NCI-H2081 treated with DMSO at 0.1 percent for 48 hours (cell line): ENCODE measurements at places on chromosomes 7 and 10.

DNA sequence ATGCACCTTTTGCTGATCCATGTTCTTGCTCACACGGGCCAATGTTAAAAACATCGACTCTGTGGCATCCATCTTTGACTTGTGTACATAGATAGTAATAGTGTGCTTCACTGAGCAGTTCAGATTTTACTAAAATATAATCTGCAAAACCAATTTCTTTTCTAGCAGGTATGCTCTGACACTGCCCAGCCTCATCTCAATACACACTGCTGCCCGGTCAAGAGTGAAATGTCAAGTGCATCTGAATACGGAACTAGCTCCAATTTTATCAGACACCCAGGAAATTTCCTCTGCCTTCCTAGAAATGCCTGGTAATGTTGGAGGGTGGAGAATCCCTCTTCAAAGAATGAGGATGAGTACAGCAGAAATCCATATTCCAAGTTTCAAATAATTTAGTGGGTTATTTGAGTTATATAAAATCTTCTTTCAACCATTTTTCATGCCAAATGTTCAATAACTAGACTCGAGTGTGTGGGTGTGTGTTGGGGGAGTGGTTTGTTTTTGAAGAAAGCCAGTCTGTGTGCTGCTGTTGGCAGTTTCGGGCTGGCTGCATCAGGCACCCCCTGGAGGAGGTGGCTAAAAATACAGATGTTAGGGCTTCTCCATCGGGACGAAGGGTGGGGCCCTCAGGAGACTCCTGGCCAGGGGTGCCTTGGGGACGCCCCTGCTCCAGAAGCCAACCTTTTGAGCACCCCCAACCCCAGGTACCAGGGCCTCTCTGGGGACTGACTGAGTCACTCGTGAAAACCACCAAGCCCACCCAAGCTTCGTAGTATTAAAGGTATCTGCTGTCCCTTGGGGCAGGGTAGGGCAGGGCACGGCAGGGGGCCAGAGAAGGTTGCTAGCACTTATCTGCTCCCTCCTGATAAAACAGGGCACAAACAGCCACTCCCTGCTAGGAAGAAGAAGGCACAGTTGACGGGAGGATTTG is 15.4 kb downstream of the CTBP2 start:
- no peak for DNase-seq

DNA sequence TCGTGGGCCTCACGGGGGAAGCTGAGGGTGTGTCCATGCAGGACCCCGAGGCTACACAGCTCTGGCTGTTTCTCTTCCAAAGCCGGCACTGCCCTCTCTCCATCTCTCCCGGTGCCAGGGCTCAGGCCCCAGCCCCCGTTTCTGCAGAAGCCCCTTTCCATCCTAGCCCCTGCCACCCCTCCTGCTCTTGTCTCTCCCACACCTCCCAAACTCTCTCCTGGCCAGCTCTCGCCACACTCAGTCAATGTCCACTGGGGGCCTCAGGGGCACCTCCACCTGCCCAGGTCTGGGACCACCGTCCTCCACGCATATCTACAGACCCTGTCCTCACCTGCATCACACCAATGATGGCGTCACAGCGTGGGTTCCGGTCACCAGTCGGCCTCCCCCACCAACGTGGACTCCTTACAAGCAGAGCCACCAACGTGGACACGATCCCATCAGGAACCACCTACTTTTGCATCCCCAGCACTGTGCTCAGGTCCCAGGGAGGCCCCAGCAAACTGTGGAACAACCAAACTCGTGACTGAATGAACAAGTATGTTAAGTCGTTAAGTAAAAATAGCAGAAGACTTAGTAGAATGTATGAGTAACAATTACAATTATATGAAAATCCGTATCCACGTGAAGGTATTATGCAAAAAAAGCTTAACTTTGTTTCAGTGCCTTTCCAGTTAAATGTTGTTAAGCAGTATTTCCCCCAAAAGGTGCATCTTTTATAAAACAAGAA is 38.4 kb downstream of the DIP2C start:
- DNase-seq, result no peak

- DNase-seq, result no peak
Observed at GRCh38 chr10:100743626-100744135, 1.7 kb upstream of the PAX2 start.

DNA sequence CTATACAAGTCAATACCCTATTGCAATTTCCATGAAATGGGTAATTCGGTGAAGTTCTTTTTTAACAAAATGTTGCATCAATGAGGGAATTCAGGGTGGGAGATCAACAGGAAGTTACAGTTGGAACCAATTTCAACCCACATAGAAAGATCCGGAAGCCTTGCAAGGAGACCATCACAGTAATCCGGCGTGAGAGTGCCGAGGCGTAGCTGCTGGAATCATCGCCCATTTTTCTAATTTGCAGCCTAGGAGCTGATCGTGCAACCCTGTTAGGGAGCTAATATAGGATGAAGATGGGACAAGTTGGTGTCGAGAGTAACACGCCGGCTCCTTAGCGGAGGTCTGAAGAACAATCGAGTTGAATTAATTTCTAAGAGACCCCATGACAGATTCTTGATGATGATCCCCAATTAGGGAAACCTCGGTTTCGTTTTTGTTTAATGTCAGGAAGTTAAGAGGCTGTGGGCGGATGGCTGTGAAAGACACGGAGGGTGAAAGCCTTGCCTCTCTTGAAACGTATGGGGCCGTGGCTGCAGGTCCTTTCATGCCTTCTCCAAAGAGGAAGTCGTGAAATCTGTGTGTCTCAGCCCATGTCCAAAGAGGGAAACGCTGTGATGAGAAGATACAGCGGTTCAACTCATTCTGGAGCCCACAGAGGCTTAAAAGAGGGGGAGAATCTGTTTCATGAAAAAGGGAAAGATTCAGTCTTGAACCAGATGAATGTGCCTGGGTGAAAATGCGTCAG is 51.2 kb upstream of the CARD11 start:
- no peak for DNase-seq

- DNase-seq, result no peak
Observed at GRCh38 chr7:115145512-115145911, 223.6 kb downstream of the MDFIC start.

- no peak for DNase-seq
Observed at GRCh38 chr10:73647211-73647874, 6.1 kb upstream of the MYOZ1 start.

GRCh38 chr7:731440-732085 is 4.5 kb upstream of the PRKAR1B start:
- no peak for DNase-seq

DNA sequence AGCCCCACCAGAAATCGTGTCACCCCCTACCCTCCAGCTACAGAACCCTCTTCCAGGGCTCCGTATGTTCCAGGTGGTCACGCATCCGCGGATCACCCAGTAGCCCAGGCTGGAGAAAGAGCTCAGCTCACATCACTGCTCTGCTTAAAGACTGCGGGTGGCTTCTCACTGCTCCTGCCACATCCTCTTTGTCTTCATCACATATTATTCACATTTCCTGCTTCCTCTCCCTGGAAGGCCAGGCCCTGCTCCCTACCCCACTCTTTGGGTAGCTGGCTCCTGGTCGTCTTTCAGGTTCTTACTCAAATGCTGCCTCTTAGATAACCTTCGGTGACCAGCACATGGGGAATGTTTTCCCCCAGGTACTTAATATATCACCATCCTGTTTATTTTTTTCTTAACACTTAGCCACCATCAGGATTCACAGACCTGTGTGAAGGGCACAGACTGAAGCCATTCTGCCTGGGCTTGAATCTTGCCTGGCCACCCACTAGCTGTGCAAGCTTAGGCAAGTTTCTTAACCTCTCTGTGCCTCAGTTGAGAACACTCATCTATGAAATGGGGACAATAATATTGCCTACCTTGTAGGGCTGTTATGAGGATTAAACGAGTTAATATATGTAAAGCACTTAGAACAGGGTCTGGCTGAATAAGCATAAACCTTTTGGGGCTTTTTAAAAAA is 307.8 kb downstream of the PRPF18 start:
- no peak for DNase-seq

DNA sequence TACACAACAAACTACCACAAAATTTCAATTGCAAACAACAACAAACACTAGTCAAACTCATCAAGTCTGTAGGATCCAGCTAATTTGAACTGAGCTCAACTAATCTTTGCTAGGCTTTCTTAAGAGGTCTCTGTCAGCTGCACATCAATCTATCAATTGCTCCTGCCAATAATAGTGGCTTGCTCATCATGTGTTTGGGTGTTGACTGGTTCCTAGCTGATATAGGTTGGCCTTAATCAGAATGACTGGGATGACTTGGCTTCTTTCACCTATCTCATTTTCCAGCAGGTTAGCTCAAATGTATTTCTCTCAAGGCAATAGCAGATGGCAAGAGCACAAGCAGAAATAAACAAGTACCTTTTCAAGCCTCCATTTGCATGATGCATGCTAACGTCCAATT is 370.3 kb upstream of the NFE2L3 start:
- DNase-seq, result no peak

DNA sequence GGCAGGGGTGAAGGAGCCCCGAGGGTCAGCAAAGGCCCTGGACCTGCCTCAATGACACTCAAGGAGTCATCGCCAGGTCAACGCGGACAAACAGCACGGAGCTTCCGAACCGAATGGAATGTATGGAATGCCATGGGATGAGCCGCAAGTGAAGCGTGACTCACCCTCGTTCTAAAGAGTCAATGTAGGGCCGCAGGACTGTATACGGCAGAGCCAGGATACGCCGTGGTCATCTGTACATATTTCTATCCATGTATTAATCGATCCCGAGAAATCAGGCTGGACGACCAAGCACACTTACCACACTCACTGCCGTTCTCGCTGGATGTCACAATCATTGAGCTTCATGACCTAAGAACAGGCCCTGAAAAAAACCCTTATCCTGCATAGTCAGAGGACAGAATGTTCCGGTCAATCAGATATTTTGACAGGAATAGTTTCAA is 4.3 kb downstream of the SNX8 start:
- DNase-seq, result no peak

- no peak for DNase-seq
Observed at GRCh38 chr7:17939211-17939605, 1.1 kb downstream of the SNX13 start.

- DNase-seq, result no peak
Observed at GRCh38 chr10:80274396-80275134, 14.9 kb downstream of the MAT1A start.

DNA sequence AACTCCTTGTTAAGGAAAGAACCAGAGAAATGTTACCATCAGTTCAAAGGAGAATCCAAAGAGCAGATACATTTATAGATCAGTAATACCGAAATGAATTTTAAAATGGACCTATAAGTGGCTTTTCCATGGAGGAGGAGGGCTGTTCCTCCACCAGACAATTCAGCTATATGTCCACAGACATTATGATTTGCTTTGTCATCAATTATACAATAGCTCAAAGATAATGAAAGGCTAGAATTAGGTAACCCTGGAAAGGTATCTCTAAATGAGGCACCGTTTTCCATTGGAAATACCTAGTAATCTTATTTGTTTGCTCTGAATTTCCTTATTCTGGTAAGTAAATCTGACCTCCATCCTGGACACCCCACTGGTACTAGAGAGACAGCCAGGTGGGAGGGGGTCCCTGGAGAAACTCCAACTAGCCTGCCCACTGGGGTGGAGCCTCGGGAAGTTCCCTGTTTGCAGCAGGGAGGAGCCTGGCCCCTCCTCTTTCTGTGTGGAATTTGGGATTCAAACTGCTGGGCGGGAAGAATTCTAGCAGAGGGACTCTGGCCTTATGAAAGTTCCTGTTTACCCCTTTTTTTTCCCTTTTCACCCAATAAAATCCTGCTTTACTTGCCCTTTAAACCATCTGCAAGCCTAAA is 218.0 kb downstream of the PHF14 start:
- no peak for DNase-seq

DNA sequence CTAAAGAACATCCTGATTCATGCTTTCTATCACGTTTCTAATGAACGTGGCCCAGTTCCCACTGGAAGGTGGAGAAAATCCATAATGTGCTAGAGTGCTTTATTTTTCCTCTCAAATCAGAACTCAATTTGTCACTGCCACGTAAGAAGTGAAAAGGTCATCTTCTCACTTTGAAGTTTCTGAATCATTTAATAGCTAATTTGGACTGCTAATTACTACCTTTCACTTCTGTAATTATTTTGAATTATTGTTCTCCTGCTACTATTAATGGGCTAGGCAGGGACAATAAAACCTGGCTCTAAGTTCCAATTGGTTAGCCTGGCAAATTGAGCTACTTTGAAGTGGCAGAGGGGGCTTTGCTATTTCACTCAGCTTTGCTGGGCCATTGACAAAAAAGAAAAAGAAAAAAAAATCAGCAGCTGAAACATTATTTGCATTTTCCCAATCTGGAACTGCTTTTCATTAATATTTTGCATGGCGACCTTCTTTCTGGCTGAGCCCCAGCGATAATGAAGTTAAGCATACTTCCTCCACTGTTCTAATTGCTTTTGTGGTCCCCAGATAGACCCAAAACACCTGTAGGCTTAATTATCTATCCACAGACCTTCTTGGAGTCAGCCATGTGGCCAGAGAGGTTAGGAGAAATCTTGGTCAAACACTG is 264.2 kb downstream of the SEC23IP start:
- DNase-seq, result no peak

DNA sequence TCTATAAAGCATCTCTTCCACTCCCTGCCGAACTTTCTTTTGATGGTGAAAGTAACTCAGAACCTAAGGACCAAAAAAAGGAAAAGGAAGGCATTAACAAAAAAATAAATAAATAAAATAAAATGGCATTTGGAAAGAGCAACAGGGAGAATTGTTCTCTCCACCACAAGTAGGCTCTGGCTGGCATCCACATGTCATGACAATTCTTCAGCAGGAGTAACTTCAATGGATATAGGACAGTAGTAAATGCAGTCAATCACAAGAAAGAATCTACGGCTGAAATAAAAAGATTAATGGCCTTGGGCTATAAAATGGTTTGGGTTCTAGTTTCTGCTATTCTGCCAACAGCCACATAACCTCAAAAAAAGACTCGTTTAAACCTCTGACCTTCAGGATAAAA is 23.9 kb downstream of the NCAPG2 start:
- no peak for DNase-seq

GRCh38 chr10:43093423-43094076 is 16.7 kb downstream of the RET start:
- no peak for DNase-seq

DNA sequence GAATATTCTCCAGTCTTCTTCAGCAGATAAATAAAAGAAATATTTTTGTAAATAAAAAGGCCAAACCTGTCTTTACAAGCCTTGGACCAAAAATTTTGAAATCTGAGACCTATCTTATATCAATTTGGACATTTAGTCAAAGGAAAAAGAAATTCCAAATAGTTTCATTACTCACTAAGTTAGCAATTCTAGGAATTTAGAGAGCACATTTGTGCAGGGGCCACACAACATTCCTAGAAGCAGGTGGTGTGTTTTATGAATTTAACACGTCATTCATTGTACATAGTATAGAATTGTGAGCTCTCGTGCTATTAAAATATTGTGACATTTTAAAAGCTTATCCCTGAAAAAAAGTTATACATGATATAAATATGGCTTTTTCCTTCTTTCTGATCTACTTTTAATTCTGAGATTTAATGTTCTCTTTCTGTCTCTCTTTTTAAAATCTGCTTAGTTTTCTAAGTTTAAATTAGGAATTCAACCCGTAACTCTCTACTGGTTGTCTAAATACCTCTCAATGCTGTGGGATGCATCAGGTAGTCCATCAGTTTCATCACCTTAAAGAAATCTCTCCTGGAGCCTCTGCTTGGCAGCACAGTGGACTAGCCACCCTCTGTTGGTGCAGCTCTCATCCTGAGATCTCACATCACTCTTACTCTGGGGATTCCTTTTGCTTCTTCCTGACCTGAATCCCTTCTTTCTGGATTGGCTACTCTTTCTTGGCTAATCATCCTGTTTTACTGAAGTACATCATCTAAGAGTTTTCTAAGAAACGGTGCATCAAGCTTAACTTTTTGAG is 124.5 kb downstream of the SEMA3E start:
- no peak for DNase-seq

GRCh38 chr7:77316219-77316978 is 99.8 kb downstream of the GSAP start:
- DNase-seq, result no peak
